Stimulated activated naive CD4-positive, alpha-beta T cell (primary cell): ENCODE measurements at places on chromosomes 2 and 18.

DNA sequence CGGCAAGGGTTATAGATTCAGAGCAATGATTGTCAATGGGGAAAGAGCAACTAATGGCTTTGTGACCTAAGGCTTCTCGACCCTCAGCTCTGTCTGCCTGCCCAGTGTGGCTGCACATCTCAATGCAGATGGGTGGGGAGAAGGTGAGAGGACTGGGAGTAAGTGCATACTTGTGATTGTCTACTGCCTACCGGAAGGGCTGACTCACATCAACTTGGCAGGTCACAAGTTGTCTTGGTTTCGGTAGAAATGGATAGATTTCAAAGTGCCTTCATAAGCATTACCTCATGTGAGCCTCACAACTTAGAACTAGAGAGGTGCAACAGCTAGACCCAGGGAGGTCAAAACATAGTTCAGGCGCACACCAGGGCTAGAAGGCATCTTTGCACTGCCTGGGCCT, 29.4 kb downstream of the STAT1 start:
- no peak for DNase-seq

GRCh38 chr2:233982421-233983121, 65.4 kb downstream of the TRPM8 start:
- no peak for DNase-seq

GRCh38 chr18:48777026-48777743, 173.6 kb downstream of the SMAD7 start:
- peak; percentile 64 for DNase-seq

DNA sequence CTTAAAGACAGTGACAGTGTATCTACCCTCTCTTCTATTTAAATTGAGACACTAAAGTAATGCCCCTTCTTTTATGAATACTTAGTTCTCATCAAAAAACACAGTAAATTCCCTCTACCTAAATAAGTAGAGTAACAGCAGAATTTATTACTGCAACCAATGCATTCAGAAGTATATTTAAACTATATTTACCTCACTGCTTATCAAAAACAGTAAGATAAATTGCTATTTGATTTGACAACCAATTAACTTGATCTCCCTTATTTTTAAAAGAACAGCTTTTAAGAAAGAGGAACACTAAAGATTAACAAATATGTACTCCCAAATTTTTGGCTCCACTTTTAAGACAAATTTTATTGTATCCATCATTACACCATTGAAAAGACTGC, 4.8 kb downstream of the SATB2 start:
- no peak for DNase-seq

DNA sequence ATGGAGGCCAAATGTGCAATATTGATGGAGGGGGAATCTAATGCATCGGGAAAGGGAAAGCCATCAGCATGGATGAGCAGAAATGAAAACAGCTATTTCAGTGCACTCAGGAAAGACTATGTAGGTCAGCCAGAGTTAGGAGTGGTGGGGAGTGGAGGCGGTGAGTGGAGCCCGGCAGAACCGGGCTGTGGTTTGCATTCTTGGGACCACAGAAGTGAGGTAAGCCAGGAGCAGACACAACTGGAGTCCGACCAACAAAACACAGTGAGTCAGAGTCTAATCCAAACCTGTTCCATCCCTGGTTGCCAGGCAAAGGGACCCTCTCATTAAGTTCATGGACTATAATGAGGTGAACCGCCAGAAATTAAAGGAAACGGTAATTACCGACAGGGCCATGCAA, 61.1 kb upstream of the RAB12 start:
- no peak for DNase-seq

GRCh38 chr18:35581546-35581897, at the start of gene GALNT1:
GALNT1 (plus strand) TSS chr18:35581740; CDS start chr18:35654663, 72,923 bp downstream.
- no peak for DNase-seq

DNA sequence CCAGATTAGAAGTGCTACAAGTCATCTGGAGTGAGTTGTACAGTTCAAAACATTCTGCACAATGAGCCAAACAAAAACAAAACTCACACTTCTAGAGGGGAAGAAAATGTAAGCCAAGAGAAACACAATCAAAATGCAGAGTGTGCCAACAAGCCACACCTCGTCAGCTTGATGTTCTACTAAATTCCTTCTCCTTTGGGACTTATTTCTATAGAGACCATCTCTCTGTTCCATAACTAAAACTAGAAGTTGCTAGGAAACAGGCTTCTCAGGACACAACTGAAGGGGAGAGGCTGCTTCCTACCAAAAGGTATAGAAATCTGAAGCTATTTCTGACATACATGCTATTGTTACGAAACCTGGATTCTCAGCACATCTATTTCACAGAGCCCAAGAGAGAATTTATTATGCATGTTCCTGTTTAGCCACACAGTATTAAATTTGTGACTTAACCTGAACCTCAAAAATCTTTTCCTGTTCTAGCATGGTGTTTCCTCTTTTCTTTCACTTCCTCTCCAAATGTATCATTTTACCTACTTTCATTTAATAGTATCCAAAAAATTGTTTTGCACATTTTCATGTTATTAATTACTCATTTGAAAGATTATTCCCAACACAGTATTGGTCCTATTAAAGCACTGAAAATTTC, 211.4 kb upstream of the CCDC150 start:
- DNase-seq, result no peak

GRCh38 chr2:26493566-26493965, 15.6 kb upstream of the OTOF start:
- no peak for DNase-seq

- DNase-seq, result no peak
Measured at GRCh38 chr2:112670252-112671022, 24.7 kb downstream of the SLC20A1 start.

- no peak for DNase-seq
Measured at GRCh38 chr18:2459886-2460285, 111.4 kb downstream of the METTL4 start.

DNA sequence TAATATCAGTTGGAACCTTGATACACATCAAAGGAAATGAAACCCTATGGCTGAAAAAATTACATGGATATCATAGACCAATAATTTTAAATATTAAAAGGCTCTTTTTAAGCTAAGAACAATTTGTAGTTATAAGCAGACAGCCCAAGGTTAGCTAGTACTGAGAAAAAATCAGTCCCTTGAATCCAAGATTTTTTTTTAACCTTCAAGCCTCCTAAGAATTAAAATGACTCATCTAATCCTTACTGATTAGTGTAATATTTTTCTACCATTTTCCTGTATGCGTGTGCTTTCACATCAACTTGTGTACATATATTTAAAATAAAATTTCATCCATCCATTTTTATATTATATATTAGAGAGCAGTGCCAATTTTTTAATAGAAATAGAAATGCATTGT, 1004.9 kb upstream of the ZEB2 start:
- no peak for DNase-seq

- no peak for DNase-seq
Measured at GRCh38 chr18:55477860-55478581, 110.0 kb downstream of the TCF4 start.

DNA sequence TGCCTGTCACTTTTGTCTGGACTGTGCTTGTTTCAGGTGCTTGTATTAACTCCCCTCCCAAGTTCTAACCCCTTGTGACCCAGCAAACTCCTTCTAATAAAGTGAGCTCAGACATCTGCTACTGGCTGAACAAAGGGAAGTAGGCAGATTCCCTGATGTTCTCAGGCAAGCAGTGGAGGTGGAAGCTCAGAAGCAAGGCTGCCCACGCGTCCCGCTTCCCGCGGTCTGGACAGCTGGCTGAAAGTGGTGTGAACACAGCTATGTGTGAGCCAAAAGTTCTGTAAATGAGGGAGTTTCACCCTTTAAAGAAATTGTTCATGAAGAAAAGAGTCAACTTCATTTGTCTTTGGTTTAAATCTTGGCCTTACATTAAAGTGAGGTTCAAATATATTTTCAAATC, 40.0 kb downstream of the NAPG start:
- DNase-seq, result no peak

DNA sequence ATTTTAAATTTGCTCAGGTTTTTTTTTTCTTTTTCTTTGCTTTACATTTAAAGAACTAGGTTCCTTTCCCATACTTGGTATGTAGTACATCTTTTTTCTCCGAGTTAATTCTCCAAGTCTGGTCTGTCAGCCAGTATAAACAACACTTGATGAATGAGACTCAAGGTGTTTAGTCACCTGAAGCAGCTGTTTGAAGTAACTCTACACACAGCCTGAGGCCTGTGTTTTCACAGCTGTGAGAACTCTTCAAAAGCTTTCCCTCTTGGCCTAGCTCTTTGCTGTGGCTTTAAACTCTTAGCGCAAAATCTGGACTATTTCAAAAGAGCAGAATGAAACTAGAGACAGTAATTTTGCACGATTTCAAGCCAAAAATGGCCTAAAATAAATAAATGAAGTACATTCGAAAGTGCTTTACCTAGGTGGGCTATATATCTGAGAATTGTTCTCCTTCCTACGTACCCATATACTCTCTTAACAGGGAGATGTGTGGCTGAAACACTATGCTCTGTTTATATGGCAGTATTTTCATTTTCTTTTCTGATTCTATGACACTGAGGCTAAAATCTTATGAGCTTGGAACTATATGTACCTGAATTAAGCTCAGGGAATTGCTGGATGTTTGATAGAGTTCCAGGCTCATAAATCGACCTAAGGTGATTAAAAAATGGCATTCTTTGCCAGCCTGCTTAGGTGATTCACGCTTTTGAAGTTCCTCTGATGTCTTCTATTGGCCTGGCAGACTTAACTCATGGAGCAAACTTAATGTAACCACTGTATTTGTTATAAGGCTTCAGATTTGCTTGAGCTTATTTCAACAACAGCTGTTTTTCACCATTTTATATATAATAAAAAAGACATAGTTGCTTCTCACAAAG, 1044.1 kb upstream of the ZEB2 start:
- DNase-seq, result no peak

- DNase-seq, result no peak
Measured at GRCh38 chr2:163799807-163800206, 64.0 kb upstream of the FIGN start.

GRCh38 chr2:51256736-51257135, 224.8 kb upstream of the NRXN1 start:
- no peak for DNase-seq

DNA sequence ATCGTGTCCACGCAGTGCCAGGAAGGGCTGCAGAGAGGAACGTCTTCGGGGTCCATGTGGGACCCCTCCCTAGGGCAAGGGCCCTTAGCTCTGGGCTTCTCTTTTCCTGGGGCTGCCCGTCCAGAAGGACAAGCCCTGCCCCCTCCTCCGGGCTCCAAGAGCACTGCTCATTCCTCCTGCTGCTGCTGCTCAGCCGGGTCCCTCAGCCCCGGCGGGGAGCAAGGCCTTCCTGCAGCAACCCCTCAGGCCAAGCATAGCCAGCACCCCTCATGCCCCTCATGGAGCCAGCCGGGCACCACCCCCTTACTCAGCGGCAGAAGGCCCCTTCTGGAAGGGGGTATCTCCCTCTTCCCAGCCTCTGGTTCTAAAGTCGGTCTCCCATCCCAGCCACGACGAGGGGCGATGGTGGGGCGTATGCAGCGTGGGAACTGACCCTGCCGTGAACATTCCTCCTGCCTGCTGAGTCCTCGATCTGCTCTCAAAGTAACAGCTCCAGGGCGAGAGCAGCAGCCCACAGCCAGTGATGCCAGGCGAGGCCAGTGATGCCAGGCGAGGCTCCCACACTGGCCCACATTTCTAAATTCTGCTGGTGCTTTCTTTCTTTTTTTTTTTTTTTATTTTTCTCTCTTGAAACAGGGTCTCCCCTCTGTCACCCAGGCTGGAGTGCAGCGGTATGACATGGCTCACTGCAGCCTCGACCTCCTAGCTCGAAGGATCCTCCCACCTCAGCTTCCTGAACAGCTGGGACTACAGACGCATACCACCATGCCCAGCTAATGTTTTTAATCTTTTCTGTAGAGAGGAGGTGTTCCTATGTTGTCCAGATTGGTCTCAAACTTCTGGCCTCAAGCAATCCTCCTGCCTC, 99.7 kb downstream of the HDAC4 start:
- DNase-seq, result no peak

- no peak for DNase-seq
Measured at GRCh38 chr2:151947813-151948165, 119.6 kb upstream of the ARL5A start.

- peak; percentile 58 for DNase-seq
Measured at GRCh38 chr2:104849618-104850141, 4.2 kb upstream of the POU3F3 start.

- no peak for DNase-seq
Measured at GRCh38 chr18:27007880-27008279, 142.4 kb upstream of the AQP4 start.

GRCh38 chr2:158011055-158011771, 90.5 kb upstream of the UPP2 start:
- no peak for DNase-seq

- DNase-seq, result no peak
Measured at GRCh38 chr2:42969231-42970150, 177.1 kb upstream of the HAAO start.

DNA sequence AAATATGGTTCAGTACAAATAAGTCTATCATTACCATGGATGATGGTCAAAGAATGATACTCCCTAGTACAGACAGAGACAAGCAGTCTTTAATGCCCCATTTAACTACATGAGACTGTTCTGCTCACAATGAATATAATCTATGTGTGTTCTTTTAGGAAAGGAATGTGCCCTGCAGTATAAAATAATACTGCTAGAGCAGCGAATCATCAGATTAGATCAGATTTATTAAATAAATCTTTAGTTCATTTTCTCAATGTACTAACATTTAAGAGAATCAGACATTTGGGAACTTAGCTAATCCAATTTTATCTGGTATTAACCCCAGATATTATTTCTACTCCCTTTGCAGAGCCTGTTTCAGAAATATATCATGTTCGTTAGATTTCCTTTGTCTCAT, 272.0 kb upstream of the GCFC2 start:
- no peak for DNase-seq

- DNase-seq, result no peak
Measured at GRCh38 chr18:58097121-58097906, 53.3 kb downstream of the NEDD4L start.

DNA sequence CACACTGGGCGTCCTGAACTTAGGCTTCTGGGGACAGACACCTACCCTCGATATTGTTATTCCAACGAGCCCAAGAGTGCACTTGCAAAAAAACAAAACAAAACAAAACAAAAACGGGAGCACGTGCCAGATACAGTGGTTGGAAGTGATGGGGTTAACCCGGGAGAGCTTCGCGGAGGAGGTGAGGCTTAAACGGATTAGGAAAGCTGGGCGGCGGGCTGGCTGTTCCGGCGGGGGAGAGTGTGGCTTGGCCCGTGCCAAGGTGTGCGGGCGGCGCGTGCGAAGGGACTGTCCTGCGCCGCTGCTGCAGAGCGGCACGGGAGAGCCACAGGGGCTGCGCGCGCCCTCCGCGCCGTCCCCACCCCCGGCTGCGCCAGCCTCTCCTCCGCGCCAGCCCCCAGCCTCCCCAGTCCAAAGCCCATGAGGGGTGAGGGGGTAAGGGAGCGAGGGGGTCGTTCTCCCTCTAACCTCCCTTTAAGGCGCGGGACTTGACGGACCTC, 1.5 kb upstream of the SLC30A3 start:
- DNase-seq, result no peak

- DNase-seq, result no peak
Measured at GRCh38 chr2:46072101-46072820, 224.9 kb upstream of the EPAS1 start.

- no peak for DNase-seq
Measured at GRCh38 chr2:179186126-179186525, 78.5 kb downstream of the SESTD1 start.
